ENCODE measurements at places on chromosomes 5 and 9.

- no peak for DNase-seq
Observed at GRCh38 chr9:69122549-69123141, 51.4 kb upstream of the TJP2 start.

GRCh38 chr9:87581949-87582637, 84.4 kb downstream of the DAPK1 start:
- no peak for DNase-seq

- DNase-seq: no peak
Observed at GRCh38 chr9:114602620-114603019, 8.5 kb upstream of the TMEM268 start.

DNA sequence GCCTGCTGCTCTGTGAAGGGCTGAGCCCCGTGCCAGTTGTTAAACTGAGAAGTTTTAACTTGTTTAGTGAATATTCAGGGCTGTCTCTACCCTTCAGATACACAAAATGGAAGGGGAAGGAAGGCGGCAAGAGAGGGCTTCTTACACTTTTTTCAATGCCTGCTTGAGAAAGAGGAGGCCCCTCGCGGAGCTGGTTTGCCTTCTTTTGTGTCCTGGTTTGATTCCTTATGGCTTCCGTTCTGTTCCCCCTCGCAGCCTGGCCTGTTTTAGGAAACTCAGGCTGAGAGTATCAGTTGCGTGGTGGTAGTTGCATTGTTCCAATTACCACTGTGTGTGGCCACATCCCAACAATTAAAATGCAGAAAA, 1.0 kb downstream of the FAM53C start:
- DNase-seq: no peak

GRCh38 chr5:159211729-159212174, 2.4 kb upstream of the RNF145 start:
- DNase-seq: no peak

- DNase-seq: no peak
Observed at GRCh38 chr5:1783216-1783554, 16.5 kb downstream of the MRPL36 start.

GRCh38 chr9:137320555-137321384, 18.7 kb upstream of the NRARP start:
- no peak for DNase-seq

- no peak for DNase-seq
Observed at GRCh38 chr9:95729669-95730368, 145.7 kb upstream of the ERCC6L2 start.

- no peak for DNase-seq
Observed at GRCh38 chr9:708551-709432, 132.7 kb upstream of the DMRT1 start.

- peak; percentile 61 for DNase-seq
Observed at GRCh38 chr9:87713278-87713987, 12.5 kb upstream of the CTSL start.

GRCh38 chr9:133889584-133890301, 102.4 kb downstream of the VAV2 start:
- DNase-seq: no peak

GRCh38 chr5:169706758-169707450, 69.8 kb downstream of the DOCK2 start:
- no peak for DNase-seq

DNA sequence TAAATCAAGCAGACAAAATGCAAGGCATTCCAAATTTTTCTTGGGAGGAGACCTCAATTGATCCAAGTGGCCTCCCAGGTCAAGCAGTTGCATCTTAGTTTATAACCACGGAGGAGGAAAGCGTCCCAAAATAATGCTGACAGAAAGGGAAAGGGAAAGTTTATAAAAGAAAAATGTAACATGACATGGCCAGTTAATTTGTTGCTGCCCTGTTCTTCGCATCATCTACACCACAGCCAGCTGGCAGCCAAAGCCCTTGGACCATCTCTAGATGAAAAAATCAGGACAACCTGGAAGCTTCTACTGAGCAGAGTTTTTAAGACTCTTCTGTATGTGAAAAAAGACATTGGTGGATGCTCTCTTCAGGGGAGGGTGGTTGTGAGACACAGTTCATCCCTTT, 128.8 kb upstream of the FBXL7 start:
- no peak for DNase-seq
